ENCODE measurements at places on chromosomes 3 and 15.

DNA sequence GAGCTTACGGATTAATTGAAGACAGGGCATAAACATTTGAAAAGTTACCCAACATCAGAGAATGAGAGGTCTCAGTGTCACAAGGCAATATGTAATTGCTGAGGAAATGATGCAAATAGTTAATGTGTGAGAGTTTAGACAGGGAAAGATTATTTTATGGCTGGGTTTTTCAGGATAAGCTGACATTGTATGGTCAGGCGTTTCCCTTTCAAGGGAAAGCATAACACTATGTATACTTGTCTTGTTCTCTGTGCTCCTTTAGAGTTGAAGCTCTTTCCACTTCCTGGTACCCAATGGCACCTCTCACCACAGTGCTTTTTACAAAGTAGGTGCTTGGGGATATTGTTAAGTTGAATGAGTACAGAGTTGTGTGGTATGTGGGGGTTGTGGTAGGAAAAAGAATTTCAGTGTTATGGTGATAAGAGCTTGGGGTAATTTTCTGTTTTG, 19.9 kb downstream of the IQGAP1 start:
- DNase-seq = no peak

- no peak for DNase-seq
Observed at GRCh38 chr3:161020256-161020655, 84.9 kb downstream of the B3GALNT1 start.

DNA sequence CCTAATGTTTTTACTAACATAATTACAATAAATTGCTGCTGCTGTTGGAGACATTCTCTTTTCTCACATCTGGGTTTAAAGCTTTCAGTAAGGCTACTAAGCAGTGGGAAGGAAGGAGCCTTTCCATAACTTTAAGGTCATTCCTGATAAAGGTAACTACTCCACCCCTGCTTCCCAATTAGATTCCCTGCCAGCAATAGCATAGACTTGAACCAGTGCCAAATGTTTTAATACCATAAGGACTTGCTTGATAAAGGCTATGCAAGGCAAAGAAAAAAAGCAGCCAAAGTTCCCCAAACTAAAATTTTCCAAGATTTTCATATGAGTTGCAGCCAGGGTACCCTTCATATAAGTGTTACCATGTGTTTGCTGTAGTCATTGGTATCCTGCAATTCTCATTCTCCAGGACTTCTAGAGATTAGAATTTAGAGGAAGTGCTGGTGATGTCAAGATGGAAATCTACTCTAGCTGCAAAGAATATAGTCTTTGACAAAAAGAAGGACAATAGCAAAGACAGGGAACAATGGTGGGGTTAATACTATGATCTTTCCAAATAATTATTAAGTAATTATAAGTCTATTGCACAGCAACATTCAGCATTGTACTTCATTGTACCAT, 106.1 kb downstream of the FILIP1L start:
- no peak for DNase-seq

GRCh38 chr3:56788521-56788920, 13.2 kb downstream of the ARHGEF3 start:
- DNase-seq = no peak

DNA sequence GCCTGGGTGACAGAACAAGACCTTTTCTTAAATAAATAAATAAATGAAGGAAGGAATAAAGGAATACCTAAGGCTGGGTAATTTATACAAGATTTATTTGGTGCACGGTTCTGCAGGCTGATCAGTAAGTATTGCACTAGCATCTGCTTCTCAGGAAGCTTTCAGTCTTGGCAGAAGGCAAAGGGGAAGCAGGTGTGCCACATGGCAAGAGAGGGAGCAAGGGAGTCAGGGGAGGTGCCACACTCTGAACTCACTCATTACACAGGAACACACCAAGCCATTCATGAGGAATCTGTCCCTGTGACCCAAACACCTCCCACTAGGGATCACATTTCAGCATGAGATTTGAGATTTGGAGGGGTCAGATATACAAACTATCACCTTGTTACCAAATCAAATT, 56.4 kb downstream of the PRKCI start:
- DNase-seq = no peak

- no peak for DNase-seq
Observed at GRCh38 chr3:150235799-150236198, 172.3 kb upstream of the TSC22D2 start.

DNA sequence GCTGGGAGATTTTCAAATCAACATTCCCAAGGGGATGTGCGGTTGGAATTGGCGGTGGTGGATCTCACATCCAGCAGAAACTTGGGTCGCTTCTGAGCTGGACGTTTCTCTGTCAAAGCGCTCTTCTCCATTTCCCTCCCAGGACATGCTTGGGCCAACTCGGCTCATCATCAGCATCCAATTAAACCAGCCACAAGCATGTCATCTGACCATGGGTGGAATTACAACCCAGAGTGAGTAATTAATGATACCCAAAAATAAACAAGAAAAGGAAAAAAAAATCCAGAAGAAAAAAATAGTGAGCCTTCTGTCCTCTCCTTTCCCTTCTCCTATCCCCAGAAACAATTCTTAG, 111.2 kb downstream of the XXYLT1 start:
- DNase-seq = no peak

DNA sequence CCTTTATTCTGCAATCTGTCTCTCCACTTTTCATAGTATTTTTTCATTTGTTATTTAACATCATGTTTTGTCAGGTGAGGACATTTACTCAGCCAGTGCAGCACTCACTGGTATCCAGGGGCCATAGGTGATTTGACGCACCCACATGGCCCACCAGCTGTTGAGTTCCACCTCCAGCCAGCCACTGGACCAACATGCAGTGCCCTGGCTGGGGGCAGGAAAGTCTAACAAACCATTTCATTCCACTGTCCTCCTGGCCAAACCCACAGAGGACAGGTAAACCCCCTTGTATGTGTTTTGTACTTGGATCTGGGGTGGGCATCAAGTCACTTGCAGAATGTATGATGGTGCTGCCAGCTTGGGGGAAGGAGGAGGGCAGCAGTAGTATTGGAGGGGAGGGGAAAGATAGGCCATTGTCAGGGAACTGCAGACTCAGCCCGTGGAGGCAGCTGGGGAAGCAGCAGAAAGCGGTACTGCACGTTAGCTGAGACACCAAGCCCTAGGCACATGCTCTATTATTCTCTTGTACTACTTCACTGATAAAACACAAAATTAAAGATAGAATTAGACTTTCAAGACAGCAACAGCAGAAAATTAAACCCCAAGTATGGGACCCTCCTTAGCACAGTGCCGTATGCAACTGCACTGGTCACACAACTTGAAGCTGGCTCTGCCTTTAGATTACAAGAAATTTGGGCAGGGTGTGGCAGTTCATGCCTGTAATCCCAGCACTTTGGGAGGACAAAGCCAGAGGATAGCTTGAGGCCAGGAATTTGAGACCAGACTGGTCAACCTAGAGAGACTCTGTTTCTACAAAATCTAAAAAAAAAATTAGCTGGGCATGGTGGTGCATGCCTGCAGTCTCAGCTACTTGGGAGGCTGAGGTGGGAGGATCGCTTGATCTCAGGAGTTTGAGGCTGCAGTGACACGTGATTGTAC, 15.4 kb upstream of the RPL24 start:
- DNase-seq = no peak

DNA sequence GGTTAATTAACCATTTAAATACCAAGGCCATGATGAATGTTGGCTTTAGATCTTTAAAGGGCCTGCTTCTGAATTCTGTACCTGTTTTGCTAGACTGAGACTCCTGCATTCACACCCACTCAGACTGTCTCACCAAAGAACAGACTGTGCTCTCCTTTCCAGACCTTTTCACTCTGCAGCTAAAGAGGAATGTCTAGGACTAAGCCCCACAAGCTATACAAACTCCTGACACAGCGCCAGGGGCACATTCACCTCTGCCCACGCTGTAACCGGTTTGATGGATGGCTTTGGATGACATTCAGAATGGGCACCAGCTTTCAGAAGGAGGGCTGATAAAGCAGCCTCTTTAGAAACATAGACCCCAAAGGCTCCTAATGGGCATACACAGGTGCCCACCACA, 200.1 kb downstream of the KCNMB2 start:
- no peak for DNase-seq

DNA sequence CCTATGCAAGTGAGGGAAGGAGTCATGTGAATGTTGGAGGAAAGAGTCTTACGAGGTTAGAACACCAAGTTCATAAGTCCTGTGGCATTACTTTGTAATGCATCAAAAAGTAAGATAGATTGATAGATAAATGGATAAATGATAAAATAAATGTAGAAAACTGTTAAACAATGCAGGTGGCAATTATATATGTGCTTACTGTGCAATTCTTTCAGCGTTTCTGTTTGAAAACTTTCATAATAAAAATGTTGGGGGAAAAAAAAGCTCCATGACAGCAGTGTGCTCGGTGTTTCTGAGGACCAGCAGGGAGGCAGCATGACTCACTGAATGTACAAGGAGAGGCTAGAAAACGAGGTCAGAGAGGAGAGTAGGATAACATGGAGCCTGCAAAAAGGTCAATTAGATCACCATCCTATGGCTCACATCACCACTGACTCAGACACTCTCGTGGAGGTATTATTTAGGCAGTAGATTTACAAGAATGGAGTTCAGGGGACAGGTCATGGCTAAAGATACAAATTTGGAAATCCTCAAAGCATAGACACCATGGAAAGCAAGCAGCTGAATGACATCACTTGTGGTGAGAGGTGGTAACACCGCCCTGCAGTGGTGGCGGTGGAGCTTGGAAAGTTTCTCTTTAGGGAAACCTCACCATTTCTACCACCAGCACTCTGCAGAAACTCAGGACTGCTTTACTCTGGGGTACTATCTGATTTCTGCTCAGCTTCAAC, 219.8 kb downstream of the CTNNB1 start:
- no peak for DNase-seq

DNA sequence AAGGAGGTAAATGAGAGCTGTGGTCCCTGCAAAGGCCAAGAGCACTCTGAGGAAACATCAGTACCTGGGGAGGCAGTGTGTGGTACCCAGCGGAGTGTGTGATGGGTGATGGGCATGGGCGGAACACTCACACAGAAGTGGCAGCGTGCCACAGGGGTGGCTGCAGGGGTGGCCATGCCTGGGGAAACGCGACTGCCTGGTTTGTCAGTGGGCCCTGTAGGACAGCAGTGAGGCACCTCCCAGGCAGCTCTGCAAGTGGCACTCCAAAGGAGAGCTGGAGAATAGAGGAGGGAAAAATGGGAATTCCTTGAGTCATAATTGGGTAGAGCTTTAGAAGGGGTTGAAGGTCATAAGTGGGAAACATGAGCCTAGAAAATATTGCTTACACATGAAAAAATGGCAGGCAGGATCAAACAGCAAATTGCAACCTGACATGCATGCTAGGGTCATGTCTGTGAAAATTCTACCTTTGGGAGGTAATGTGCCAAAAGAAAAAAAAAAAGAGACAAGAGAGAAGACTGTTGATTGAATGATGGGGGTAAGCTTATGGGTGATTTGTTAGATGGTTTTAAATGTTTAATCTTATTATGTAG, 138.4 kb downstream of the RPLP1 start:
- no peak for DNase-seq

DNA sequence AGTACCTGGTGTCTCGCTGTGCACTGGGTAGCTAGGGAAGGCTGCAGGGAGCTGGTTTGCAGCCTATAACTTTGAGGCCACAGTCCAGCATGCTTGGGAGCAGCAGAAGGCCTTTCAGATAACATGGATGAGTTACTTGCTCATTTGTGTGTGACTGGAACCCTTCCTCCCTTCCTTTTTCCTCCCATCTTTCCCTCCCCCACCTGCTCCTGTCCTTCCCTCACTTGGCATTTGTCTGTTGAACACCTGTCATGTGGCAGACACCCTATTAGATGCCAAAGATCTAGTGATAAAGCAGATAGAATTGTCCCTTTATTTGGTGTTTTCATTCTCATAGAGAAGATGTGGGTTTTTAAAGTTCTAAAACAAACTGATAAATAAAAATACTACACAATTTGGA, 71.6 kb downstream of the LRTM1 start:
- no peak for DNase-seq

GRCh38 chr3:45948311-45948781, 5.1 kb downstream of the CXCR6 start:
- DNase-seq = no peak

DNA sequence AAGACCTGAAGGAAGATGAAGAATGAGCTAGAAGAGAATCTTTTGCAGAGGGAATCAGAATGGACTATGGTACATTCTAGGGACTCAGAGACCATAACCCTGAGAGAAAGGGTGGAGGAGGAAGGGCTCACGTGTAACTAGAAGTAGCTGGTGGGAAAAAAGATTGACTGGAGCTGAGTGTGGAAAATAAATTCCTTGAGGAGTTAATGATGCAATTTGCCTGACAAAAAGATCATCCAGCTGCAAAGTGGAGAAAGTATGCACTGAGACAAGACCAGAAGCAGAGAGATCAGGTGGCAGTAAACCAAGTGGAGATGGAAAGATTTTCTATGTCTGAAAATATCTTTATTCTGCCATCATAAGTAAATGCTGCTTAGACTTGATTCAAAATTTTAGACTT, 52.9 kb upstream of the TBL1XR1 start:
- DNase-seq = no peak

DNA sequence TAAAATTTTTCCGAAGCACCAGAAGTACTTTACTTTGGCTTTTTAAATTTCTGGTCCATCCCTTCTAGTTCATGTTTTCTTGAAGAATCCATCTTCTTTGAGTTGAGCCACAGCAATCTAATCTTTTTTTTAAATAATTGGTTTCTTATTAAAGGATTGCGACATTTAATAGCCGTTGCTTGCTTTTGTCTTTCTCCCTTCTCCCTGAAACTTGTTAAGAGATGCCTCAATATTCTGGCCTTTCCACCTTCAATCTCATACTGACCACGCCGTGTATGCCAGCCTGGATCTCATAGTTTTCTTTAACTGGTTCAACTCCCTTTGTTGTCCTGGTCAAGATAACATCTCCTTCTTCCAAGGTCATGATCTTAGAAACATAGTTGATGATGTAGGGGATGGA, 18.4 kb upstream of the RPLP1 start:
- no peak for DNase-seq

DNA sequence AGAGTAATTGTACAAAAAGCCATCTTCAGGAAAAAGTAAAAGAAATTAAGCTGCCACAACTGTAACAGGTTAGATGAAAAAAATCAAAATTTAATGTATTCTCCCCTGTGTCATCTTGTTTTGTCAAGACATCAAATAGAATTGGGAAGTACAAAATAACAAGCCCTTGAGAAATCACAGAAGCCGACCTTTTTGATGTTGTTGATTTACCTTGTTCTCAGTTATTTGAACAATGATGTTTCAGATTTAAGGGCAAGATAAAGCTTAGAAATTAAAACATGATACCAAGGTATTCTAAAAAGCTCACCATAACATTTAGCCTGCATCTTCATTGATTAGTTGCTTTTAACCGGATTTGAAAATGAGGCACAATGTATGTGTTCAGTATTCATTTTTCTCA, 523.0 kb downstream of the FOXP1 start:
- no peak for DNase-seq

- DNase-seq = no peak
Observed at GRCh38 chr3:123678108-123678511, 93.3 kb upstream of the HACD2 start.

Data from lower lobe of right lung (tissue), 2 donors.